ENCODE measurements at places on chromosomes 3 and 15.

- DNase-seq = no peak
Measured at GRCh38 chr3:173583496-173583895, 186.0 kb downstream of the NLGN1 start.

DNA sequence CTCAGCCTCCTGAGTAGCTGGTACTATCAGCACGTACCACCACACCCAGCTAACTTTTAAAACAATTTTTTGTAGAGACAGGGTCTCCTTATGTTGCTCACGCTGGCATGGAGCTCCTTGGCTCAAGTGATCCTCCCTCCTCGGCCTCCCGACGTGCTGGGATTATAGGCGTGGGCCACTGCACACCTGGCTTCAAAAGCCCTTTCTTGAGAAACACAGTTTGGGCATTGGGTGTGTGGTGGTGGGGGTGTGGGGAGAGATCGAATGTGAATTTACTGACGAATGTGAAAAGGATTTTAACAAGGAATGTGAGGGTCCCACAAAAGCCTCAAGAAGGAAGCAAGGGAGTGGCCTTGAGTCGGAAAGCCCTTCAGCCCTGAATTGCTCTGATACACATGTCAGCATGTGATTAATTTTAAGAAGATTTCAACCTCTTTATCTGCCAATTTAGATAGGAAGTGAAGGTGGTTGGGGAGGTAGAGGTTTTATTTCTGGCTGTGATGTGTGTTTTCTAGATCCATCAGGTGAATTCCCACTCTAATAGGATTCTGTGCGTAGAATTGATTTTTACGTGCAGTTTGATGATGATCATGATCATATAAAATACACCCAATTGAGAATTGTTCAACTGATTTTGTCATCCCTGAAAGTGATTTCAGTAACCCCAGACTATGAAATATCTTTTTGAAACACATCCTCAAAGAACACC is 1.1 kb downstream of the CCR4 start:
- DNase-seq = no peak

- DNase-seq = peak; percentile 1
Measured at GRCh38 chr3:13705051-13705450, 156.1 kb downstream of the FBLN2 start.

GRCh38 chr3:156577736-156578135 is 22.8 kb upstream of the SSR3 start:
- DNase-seq = no peak

GRCh38 chr3:64316971-64317370 is 91.7 kb upstream of the PRICKLE2 start:
- DNase-seq = no peak

GRCh38 chr3:150765949-150766720 is 3.2 kb upstream of the SIAH2 start:
- no peak for DNase-seq

GRCh38 chr15:55318588-55319494 is at the start of the genes PIGB and PIGBOS1:
Gene PIGB, plus strand, starts transcription at chr15:55319222. Its CDS starts 29 bp downstream, at chr15:55319251.
Gene PIGBOS1, minus strand, starts transcription at chr15:55319123. Its CDS starts 1,331 bp downstream, at chr15:55317792.
- peak; percentile 69 for DNase-seq

DNA sequence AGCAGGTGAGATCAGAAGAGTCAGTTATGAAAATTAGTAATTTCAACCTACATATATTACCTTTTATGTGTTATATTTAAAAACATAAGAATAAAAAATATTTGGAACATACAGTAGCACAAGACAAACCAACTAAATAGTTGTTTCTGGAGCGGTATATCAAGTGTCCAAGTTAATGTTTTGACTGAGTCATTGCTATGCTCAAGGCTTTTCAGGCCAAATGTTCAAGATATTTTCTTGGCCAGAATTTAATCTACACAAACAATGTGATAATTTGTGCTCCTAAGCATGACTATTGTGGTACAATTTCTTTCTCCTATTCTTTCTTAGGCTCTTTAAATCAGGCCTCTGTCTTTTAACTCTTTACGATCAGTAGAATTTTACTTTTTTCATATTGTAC is 412.4 kb downstream of the RAP2B start:
- DNase-seq = no peak

DNA sequence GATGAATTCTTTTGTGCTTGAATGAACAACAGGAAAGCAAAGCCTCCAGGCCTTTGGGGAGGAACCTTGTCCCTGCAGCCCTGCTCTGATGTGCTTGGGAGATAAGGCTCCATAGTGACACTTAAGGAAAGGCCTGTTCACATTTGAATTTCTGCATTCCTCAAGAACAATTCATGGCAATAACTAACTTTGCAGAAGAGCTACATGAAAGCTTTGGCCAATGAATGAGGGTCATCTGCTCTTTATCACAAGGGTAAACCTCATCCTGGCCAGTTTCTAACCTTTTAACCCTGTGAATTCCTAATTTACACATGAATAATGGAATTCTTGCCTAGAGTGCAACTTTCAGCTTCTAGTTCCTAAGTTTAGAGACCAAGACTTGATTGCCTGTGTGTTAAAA is 5.6 kb downstream of the PRTG start:
- no peak for DNase-seq

DNA sequence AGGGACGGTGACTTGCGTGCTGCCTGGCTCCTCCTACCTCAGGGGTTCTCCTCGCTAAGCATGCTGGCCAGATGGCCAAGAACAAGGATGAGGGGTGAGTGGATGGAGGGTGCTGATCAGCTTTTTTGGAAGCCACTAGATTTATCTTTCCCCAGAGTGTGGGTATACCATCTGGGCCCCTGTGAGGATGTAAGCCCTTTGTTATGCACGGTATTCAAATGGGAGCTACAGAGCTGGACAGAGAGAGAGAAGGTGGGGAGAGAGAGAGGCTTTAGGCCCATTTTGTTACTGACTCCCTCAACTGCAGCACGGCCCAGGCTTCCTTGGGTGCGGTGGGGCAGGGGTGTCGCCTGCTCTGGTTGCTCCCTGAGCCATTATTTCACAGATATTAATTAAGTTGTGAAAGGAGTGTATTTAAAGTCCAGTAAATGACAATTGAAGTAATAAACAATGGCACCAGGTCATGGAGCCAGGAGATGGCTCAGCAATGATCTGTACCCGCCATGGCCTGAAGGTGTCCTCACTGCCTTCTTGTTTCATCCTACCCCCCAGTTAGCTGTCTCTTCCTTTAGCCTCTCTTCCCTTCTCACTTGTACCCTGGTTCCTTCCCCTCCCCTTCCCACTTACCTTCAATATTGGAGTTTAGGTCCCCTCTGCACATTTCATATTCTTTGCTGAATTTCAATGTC is 158.0 kb downstream of the CLSTN2 start:
- no peak for DNase-seq

- no peak for DNase-seq
Measured at GRCh38 chr15:36370731-36371112, 208.7 kb upstream of the CDIN1 start.

DNA sequence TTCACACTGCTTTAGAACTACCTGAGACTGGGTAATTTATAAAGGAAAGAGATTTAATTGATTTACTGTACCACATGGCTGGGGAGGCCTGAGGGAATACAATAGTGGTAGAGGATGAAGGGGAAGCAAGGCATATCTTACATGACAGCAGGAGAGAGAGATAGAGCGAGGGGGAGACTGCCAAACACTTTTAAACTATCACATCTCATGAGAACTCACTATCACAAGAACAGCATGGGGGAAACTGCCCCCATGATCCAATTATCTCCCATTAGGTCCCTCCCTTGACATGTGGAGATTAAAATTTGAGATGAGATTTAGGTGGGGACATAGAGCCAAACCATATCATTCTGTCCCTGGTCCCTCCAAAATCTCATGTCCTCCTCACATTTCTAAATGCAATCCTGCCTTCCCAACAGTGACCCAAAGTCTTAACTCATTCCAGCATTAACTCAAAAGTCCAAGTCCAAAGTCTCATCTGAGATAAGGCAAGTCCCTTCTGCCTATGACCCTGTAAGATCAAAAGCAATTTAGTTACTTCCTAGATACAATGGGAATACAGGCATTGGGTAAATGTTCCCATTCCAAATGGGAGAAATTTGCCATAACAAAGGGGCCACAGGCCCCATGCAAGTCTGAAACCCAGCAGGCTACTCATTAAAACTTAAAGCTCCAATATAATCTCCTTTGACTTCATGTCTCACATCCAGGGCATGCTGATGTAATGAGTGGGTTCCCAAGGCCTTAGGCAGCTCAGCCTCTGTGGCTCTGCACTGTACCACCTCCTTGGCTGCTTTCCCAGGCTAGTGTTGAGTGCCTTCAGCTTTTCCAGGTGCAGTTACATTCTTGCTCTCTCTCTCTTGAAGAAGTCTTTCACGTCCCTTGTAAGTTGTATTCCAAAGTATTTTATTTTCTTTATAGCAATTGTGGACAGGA is 481.7 kb upstream of the TGFBR2 start:
- DNase-seq = no peak

DNA sequence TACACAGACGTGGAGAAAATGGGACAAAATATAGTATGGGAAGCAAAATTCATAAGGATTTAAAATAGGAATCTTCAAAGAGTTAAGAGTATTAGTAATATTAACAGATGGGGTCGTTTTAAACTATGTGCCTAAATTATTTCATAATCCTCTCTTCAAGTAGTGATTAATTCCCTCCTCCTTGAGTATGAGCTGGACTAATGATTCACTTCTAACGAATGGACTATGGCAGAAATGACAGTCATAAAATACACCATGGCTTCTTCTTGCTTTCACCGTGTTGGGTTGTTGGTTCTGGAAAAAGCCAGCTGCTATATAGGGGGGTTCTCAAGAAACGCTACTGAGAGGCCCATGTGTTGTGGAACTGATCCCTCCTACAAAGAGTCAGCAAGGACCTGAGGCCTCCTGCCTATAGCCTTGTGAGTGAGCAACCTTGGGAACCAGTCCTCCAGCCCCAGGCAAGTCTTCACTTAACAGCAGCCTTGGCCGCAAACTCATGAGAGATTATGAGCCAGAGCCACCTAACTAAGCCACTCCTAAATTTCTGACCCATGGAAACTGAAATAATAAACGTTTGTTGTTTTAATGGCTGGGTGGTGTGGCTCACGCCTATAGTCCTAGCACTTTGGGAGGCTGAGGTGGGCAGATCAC is 64.8 kb upstream of the ABHD2 start:
- no peak for DNase-seq

- DNase-seq = no peak
Measured at GRCh38 chr3:68893600-68894239, 38.6 kb downstream of the TAFA4 start.

DNA sequence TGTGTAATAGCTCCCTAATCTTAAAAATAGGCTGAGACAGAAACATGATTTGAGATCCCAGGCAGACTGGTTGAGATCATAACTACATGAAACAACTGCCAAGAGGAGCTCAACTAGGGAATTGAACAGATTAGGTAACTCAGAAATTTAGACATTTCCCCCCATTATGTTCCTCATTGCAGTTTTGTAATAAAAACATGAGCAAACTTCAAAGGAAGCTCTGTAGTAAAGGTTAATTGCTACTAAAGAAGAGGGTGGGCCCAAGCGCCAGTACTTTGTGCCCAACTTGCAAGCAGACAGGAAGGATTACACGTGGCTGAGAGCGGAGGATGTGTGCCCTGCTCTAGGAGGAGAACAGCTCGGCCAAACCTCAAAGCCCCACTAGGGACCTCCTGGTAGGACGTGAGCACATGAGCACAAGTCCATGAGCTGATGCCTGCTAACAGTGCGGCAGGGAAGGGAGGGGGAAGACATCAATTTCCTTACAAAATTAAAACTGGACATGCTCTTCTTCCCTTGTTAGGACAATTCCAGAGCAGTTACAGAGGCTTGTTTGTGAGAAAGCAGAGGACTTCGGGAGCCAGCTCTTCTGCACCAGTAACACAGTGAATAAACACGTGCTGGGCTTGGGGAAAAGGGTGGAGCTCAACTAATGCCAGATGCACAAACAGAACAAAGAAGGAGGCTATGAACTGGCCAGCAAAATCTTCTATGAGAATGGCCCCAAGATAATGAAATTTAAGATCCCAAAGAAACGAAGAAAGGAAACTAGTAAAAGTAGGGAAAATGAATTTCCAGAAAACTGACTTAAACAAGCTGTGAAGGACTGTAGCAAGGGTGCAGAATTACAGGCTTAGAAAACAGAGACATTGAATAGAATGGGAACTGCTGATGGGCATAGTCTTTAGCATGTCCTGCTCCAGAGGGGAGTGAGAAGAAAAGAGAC is 275.5 kb downstream of the MECOM start:
- no peak for DNase-seq

DNA sequence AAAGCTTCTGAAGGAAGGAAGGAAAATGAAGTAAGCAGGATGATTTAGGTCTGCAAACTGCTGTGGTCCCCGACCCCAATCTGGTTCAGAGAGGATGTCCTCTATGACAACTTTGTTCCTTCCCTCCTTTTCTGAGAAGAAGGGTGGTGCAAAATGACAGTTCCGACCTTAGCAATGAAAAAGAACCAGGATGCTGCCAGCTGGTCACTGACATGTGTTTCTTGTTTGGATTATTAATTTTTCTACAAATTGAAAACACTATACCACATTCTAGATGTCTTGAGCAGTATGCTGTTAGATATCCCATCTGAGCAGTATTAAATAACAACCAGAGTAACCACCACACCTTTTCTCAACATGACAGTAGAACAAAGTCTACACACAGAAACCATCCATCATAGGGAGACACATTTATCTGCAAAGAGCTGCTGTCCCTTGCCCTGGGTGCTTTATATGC is 27.5 kb downstream of the CDCP1 start:
- no peak for DNase-seq

DNA sequence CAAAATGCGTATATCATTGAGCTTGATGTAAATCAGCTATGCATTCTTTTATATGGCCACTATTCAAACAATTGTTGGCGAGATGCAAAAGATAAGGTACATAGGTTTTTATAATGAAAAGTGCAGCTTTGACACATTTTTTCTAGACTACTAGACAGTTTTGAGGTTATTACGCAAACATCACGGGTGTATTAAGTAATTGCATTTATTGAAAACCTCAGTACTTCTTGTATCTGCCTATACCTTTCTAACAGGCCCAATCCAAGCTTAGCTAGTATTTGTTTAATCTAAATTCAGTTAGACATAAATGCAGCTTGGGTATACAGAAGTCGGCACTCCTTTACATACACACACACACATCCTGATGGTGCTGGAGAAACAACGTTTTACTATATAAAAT is 2.7 kb downstream of the SPESP1 start:
- no peak for DNase-seq

DNA sequence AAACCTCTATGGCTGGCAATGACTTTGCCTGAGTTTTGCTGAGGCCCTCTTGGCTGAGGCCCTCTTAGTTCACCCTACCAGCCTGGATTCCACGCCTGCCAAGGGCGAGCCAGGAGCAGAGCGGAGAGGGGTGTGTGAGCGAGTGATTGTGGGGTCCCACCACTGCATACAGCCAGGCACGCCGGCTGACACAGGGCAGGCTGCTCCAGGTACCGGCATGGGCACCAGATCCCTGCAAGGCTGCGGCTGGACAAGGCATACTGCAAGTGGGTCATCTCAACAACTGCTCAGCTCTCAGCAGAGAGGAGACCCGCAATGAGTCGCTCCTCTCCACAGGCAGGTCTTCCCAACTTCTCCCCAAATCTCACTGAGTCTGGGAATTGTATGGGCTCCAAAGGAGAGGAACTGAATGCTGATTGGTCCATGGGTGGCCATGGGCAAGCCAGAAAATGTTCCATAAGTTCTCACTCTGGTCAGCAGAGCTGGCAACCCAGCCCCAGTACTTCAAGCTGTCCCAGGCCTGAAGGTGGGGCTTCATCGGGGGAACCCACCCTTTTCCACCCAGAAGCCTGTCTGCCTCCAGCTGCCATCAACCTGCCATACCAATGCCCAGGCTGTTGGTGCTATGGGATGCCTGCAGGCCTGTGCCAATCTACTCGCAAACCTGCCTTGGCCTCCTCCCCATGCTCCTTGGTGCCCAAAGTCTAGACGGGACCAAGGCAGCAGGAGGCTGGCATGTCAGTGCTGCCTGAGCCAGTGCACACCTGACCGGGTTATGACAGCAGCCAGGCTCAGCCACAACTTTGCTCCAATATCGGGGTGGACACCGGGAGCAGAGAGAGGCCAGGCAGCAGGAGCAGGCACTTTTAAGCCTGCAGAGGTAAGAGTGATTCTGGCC is 1273.6 kb upstream of the GBE1 start:
- DNase-seq = no peak
